Mesenteric fat pad (tissue), 1 donor: ENCODE measurements at places on chromosomes 1 and 21. TPM values are rescaled to one million over a fixed set of nuclear protein-coding genes. Genes with fewer than 3 reads are reported as not detected.
A peak's percentile ranks its signal among the peaks of the same experiment; 100 is the strongest.

PIP5K1A gene
- total RNA-seq = 52.2 TPM

ADAR gene
- 137 TPM for total RNA-seq

TNFRSF14 gene
- 53.7 TPM for total RNA-seq

NEGR1 gene
- total RNA-seq = 34.7 TPM

EPHA10 gene
- not detected for total RNA-seq

TSPEAR gene
- total RNA-seq = not detected

ADAM30 gene
- total RNA-seq = not detected

TSACC gene
- total RNA-seq = 0.64 TPM

CFHR4 gene
- total RNA-seq = not detected

PEAR1 gene
- 17.7 TPM for total RNA-seq

DCST2 gene
- 0.87 TPM for total RNA-seq

CAMSAP2 gene
- total RNA-seq = 36.4 TPM

F3 gene
- total RNA-seq = 418 TPM

GRCh38 chr1:245551536-245551935 lies 396.8 kb downstream of the KIF26B start:
- DNase-seq = peak; percentile 64

DNA sequence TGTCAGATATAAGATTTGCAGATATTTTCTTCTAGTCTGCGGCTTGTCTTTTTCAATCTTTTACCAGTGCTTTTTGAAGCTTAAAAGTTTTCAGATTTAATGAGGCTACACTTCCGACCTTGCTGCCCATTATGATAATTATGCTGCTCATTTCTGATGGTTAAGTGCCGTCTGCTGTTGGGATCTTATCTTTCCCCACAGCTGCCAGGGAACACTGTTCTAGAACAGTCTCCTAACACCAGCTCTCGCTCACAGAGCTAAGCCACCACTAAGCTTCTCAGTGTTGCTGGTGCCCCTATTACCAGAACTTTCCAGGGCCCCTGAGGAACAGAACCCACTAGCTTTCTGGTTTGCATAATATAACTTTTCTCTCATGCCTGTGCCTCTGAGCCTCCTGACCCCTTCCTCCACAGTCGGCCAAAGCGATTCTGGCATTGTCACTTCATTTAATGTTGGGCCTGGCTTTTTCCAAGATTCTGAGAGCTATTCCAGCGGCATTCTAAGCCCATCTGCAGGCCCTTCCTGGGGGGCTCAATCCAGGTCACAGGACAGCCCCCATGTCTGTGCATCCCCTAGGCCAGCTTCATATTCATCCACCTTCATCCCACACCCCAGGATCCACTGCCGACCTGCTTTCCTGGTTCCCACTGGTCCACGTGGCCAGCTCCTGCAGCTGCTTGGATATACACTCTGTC lies 237.0 kb downstream of the PTPRU start:
- DNase-seq = peak; percentile 62

- DNase-seq = no peak
Observed at GRCh38 chr1:212718499-212718898, 18.9 kb upstream of the BATF3 start.

GRCh38 chr21:31173881-31174555 lies 135.7 kb upstream of the KRTAP19-8 start:
- DNase-seq = no peak

DNA sequence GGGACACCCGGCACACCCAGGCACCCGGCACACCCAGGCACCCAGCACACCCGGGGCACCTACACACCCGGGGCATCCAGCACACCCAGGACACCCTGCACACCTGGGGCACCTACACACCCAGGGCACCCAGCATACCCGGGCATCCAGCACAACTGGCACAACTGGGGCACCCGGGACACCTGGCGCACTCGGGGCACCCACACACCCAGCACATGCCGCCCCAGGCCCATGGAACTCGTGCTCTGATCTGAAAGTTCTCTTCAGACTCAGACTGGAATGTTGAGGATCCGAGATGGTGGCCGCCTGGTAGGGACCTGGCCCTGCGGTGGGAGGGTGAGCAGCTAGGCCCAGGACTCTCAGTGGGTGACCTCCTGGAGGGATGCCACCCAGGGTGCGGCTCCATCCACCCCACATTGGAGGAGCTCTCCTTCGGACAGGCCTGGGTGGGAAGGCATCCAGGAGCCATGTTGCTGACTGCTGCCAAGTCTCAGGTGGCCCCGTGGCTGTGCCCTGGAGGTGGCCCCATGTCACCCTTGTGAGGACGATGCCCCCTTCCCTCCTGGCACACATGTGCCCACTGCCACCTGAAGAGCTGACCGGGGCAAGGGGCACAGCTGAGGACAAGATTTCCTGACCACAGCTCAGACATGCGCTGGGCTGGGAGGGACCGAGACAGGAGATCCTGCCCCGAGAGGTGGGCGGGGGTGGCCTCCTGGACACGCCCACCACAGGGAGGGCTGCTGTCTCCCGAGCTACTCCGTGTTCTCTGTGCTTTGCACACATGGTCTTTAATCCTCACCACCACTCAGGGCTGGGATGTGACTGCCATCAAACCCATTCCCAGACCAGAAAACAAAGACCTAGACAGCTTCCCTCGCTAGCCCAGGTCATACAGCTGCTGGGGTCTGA lies 37.0 kb downstream of the UBE2G2 start:
- peak; percentile 83 for DNase-seq

GRCh38 chr21:43733529-43734071 lies 14.7 kb downstream of the PDXK start:
- no peak for DNase-seq

DNA sequence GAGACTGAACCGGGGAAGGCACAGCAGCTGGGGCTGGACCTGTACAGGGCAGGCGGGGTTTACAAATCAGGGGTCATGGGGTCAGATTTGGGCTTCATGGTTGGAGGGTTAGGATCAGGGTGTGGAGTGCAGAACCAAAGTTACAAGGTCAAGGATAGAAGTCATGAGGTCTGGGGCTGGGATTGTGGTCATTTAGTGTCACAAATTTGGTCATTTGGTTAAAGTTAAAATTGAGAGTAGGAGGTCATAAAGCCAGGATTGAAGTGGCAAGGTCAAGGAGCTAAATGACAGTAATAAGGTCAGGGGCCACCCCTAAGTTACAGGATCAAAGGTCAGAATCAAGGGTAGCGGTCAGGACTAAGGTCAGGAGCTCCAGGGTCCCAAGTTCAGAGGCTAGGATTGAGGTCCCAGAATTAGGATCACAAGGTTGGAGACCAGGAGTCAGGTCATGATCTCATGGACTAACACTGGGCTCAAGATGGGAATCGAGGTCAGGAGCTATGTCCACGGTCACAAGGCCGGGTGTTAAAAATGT lies 20.4 kb downstream of the SERINC2 start:
- DNase-seq = no peak

GRCh38 chr1:115796897-115797296 lies 28.4 kb upstream of the CASQ2 start:
- DNase-seq = no peak

DNA sequence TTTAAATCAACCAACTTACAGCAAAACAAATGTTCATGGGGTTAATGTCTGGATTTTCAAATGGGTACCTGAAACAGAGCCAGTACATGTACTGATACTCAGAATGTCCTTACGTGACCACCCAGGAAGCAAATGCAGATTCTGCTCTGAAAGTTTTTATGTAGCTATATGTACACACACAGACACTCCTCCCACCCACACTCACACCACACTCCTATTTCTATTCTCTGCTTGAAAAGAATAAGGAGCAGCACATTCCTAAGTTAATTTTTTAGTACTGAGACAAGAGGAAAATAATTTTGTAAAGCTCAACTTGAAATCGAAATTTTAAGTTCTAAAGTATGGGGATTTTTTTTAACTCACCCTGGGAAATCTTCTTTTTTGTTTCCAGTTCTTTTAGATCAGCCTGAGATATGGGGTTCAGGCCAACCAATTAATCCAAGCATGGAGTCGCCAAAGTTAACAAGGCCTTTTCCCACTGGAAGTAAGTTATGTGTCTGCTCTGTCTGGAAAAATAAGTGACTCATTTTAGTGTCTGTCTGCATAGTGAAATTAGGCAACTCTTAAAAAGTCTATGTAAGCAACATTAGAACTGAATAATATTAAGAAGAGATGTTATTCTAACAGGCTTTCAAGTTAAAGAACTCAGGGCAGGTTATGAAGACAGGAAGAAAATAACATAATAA lies 75.5 kb upstream of the DYNLT5 start:
- DNase-seq = no peak

- no peak for DNase-seq
Observed at GRCh38 chr1:79599257-79599656, 592.7 kb upstream of the ADGRL4 start.

GRCh38 chr1:165592945-165593823 lies 37.9 kb upstream of the MGST3 start:
- no peak for DNase-seq

DNA sequence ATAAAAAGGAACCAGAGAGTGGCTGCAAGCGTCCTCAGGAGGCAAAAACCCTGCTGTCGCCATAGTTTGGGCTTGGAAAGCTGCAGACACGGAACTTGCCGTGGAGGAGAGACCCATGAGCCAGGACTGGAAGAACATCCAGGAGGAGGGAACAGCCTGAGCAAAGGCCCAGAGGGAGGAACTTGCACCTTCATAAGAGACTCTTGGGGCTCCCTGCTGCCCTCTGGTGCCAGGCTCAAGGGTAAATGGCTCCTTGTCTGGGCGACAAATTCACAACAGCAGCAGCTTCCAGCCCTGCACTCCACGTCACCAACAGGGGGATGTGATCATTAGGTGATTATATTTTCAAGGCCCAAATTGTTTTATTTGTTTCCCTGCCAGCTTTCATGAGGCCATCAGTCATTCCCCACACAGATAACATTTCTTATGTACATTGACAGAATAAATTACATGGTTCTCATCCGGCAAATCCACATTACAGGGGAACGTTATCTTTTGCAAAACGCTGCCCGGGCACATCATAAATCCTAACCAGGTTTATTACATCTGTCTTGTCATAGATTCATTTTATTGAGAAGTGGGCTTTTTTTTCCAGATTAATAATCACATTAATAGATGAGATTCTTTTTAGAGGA lies 143.0 kb upstream of the GRIK3 start:
- DNase-seq = no peak

DNA sequence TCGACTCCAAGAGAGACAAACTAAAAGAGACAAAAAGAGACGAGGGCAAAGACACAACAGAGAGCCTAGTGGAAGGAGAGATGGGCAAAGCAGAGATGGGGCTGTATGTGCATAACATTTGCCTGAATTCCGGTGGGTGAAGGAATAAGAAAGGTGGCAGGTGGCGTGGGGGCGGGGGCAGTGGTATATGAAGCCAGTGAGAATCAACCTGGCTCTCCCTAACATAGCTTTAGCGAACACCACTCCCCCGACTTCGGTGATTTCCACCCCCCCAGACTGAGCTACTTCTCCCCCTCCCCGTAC lies 1.1 kb downstream of the INKA2 start:
- no peak for DNase-seq

DNA sequence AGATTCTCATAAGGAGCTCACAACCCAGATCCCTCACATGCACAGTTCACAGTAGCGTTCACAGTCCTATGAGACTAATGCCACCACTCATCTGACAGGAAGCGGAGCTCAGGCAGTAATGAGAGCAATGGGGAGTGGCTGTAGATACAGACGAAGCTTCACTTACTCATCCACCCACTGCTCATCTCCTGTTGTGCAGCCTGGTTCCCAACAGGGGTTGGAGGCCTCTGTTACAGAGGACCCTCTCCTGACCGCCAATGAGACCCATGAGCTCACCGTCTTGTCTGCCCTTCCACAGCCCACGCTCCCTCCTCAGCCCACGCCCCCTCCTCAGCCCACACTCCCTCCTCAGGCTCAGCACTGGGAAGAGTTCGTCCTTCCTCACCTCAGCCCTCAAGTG lies 39.6 kb downstream of the RSPH1 start:
- DNase-seq = peak; percentile 78

DNA sequence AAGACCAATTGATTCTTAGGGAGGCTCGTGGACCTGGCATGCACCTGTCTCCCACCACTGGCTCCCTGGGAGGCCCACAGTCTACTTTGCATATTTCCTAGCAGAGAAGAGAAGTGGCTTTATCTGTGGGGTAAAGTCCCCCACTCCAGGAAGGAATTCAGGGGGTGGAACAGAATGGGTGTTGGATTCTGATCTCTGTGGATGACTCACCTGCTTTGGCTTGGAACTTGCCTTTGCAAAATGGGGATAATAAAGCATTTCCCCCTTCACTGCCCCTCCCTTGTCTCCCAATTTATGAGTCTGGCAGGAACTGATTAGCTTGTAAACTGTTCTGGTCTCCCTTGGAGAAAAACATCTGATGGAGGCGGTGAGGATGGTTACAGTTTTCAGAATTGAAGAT lies 21.2 kb upstream of the OTUD3 start:
- DNase-seq = no peak

GRCh38 chr1:90100566-90100965 lies 105.7 kb downstream of the ZNF326 start:
- DNase-seq = no peak

DNA sequence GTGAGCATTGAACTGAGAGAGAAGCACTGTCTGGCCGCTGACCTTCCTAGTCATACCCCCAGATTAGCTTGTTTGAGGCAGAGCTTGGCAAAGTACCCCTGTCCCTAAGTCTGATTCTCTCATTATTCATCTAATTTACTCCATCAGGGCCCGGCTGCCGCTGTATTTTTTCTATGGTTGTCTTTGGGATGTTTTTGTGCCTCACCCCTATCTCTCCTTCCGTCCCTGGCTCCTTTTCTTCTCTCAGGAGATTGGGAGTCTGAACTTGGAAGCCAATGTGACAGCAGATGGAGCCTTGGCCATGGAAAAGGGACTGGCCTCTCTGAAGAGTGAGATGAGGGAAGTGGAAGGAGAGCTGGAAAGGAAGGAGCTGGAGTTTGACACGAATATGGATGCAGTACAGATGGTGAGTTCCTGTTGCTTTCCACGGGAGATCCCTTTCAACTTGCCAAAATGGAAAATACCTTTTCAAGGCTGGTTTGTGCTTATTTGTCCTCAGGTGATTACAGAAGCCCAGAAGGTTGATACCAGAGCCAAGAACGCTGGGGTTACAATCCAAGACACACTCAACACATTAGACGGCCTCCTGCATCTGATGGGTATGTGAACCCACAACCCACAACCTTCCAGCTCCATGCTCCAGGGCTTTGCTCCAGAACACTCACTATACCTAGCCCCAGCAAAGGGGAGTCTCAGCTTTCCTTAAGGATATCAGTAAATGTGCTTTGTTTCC lies 53.9 kb downstream of the LAMC2 start:
- no peak for DNase-seq

DNA sequence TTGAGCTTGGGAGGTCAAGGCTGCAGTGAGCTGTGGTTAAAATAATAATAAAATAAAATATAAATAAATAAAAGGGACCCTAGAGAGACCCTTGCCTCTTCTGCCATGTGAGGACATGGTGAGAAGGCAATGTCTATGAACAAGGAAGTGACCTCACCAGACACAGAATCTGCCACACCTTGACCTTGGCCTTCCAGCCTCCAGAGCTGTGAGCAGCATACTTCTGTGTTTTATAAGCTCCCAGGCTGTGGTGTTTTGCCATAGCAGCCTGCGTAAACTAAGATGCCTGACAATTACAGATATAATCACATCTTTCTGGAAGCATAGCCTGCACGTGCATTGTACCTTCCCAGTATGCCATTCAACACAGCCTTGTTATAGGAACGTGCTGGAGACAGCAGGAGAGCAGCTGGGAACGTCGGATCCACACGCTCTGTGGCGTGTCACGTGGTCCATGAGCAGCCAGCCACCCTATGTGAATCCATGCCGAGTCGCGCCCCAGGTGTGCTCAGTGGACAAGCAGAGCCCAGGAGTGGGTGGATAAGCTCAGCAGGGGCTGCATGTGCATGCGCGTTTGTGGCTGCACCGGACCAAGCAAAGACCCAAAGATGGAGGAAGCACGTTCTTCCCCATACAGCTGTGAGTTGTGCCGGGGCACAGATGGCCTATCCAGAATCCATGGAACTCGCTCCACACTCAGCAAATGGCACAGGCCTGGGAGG lies 17.8 kb downstream of the WNT9A start:
- DNase-seq = no peak

- no peak for DNase-seq
Observed at GRCh38 chr1:230917284-230918135, 49.2 kb upstream of the C1orf198 start.
